ENCODE measurements at places on chromosomes 4 and X.

DNA sequence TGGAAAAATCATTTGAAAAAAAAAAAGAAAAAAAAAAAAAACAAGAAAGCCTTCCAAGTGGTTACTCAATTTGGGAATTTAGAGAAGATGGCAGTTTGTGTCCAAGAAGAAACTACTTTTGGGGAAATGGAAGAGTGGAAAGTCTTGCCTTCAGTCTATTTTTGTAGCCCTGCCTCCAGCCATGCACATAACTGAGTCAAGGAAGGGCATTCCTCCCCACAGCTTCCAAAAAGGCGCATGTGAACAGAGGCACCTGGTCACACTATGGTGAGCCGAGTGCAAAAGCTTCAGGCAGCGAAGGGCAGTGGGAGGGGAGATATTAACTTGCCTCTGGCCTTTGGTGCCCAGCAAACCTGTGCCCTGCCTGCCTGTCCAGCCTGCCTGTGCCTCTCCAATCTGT, 163.7 kb downstream of the SMIM20 start:
- no peak for DNase-seq

GRCh38 chrX:149871940-149872339, 9.0 kb upstream of the MAGEA8 start:
- peak; percentile 51 for DNase-seq

- DNase-seq = no peak
Observed at GRCh38 chr4:180134091-180134866, 2108.9 kb upstream of the TENM3 start.

- no peak for DNase-seq
Observed at GRCh38 chrX:43679778-43680177, 23.7 kb downstream of the MAOA start.

GRCh38 chrX:69388526-69388925, 115.6 kb upstream of the NALF2 start:
- DNase-seq = no peak

GRCh38 chrX:77440330-77440729, 6.9 kb upstream of the FGF16 start:
- DNase-seq = no peak

DNA sequence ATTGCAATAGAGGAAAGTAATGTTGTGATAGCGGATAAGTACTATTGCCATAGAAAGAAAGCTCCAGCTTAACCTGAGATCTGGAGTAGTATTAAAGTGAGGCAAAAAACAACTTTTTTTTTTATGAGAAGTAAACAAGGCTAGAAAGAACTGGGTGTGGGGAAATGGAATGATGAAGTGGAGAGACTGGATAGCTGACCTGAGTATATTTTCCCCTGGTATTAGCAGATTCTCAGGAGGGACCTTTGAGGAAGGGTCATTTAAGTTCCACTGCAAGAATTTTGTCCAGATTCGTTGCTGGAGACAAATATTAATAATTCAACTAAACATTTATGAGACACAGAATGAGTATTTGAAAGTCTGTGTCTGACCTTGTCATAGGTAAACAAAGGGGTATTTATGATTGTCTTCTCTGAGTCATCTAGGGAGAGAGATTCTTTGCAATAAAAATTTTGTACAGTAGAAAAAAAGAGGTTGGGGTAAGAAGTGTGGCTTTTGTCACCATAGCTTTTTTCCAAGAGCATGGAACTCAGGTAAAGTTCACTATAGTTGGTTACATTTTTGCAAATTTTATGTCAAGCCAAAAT, 2095.9 kb downstream of the ARAP2 start:
- no peak for DNase-seq

GRCh38 chr4:3516836-3517730, 15.1 kb downstream of the LRPAP1 start:
- no peak for DNase-seq

DNA sequence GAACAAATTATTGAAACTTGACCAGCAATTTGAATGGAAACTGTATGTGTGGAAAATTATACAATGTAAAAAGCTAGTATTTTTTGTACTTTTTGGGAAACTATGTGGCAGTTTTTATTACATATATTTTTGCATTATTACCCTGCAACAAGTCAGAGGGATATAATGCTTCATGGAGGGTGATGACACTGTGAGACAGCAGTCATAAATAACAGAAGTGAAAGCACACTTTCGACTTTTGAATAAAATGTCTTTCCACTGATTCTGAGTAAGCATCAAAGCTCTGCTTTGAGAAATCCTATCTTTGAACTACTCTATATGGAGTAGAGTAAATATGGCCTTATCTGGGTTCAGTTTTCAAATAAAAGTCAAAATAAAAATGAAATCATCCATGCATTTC, 122.6 kb upstream of the PABPC4L start:
- no peak for DNase-seq

- DNase-seq = no peak
Observed at GRCh38 chrX:116170511-116170910, at the start of gene AGTR2. AGTR2 (plus strand) TSS chrX:116170744; CDS start chrX:116172281, 1,537 bp downstream.

GRCh38 chr4:25441519-25442117, 64.6 kb downstream of the ANAPC4 start:
- DNase-seq = no peak
